ENCODE measurements at places on chromosomes 2 and 18.

GRCh38 chr18:24130494-24130893, 8.4 kb upstream of the CABYR start:
- DNase-seq, result no peak

DNA sequence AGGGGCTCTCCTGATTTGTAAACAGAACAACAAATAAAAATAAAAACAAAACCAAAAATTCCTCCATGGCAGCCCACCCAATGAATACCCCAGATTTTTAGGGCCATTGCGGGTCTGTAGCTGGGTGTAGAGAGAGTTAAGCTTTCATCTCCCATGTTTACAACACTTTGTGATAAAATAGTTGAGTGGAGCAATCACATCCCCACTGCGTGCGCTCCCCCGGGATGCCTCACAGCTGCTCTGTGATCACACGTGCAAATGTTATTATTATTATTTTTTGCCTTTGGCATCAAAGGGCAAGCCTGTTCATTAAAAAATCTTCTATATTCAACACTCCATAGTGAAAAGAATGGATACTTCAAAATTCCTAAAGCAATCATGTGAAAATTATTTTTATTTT, 118.0 kb downstream of the MBP start:
- DNase-seq, result no peak

DNA sequence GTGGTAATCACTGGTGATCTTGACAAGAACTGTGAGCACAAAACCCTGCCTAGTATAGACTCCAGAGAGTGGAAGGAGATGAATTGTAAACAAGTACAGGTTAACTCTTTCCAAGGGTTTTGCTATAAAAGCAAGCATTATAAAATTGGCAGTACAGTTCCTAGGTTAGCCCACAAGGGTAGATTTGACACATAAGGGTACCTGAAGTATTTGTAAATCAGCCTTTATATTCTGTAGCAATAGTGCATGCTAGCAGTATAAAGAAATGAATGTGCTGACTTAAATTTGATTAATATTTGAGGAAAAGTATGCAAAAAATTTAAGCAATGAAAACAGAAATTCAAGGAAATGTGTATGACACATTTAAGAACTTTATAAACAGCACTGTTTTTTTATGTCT, 42.4 kb downstream of the SP3 start:
- no peak for DNase-seq

DNA sequence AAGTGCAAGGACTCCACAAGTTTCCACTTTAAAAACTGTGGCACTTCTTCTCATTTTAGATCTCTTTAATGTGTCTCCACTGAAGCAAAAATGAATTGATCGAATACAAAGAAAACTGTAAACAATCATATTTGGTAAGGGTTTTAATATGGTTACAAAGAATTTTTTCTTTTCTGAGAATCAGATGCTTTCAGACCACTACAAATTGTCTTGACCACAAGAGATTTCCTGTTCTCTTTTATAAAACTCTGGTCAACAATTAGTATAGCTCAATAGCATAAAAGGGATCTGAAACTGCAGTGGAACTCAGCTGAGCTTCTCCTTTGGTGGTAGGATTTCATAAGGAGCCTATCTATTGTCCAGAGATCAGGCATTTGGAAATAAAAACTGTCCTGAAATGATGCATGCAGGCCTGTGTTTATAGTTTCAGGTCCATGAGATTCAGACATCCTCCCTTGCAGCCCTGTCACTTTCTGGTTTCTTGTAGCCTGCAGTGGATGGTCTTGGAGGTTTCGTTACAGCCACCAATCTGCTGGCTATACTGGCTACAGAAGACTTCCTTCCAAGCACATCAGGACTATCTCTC, 120.0 kb downstream of the DOCK10 start:
- no peak for DNase-seq

DNA sequence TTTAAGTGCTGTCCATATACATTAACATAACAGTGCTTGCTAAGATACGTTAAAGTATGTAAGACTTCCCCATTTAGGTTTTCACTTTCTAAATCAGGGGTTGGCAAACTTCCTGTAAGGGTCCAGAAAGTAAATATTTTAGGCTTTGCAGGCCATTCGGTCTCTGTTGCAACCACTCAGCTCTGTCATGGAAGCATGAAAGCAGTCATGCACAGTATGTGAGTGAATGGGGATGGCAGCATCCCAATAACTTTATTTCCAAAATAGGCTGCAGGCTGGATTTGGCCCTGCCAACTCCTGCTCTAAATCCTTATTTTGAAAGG, 128.7 kb downstream of the PLA2R1 start:
- no peak for DNase-seq

DNA sequence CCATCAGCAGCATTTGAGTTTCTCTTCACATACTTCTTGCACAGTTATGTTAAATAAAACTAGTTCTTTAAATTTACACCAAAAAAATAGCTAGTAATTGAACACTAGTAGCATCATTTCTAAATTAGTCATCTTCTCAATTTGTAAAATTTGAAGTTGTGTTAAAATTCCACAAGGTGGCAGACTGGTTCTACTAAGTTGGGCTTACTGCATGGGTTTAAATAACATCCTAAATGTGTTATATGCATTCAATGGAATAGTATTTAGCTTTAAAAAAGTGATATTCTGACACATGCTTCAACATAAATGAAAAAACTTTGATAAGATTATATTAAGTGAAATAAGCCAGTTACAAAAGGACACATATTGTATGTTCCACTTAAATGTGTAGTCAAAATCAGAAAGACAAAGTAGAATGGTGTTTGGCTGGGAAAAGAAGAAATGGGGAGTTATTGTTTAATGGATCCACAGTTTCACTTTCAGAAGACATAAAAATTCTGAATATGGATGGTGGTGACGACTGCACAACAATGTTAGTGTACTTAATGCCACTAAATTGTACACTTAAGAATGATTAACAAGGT, 28.7 kb upstream of the RPRD1A start:
- DNase-seq, result peak; percentile 60

GRCh38 chr2:60961457-60961856, 56.1 kb upstream of the PEX13 start:
- DNase-seq, result no peak

DNA sequence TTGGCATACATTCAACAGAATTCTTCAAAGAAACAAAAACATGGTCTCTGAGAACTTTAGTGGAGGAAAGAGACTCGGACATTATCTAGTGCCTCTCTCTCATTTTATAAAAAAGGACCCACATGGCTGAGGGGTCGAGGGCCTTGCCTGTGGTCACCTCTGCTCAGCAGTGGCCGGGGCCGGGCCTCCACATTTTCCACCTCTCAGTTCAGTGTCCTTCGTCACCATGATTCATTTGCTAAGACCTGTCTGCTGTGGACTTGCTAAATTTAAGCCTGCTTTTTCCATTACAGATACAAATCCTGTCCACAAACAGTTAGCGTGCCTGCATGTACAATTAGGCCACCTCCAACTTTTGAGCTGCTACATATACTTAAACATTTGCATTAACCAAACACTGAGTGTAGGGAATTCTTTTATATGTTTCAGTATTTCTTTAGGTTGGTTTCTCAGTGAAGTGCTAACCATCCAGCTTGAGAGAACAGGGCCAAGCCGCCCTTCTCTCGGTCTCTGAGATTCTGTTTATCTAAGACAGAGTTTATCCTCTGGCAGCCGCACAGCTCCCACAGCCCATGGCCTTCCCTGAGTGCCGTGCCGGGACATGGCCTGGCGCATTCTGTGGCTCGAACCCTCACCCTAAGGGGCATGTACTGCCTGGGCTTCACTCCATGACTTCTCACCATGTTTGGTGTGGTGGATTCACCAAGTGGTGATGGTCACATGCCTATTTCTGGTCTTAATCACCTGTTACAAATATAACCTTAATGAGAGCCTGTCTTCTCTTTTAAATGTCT, 46.2 kb downstream of the COA5 start:
- no peak for DNase-seq

DNA sequence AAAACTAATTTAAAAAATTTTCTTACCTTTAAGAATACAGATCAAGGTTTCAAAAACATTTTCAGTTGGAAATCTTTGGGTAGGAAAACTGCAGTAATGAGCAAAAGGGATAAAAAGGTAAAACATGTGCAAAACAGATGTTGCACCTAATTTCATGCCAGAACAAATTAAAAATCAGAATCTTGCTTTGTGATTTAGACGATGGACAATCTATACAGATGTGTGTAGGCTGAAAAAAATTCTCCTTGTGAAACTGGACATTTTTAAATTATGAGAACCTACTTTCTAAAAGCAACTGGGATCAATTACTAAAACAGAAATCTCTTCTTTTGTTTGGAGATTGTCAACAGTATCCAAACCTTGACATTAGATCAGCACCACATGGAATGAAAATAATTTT, 183.2 kb upstream of the ITGA4 start:
- DNase-seq, result no peak

GRCh38 chr18:25678221-25678620, 326.3 kb upstream of the ZNF521 start:
- no peak for DNase-seq

DNA sequence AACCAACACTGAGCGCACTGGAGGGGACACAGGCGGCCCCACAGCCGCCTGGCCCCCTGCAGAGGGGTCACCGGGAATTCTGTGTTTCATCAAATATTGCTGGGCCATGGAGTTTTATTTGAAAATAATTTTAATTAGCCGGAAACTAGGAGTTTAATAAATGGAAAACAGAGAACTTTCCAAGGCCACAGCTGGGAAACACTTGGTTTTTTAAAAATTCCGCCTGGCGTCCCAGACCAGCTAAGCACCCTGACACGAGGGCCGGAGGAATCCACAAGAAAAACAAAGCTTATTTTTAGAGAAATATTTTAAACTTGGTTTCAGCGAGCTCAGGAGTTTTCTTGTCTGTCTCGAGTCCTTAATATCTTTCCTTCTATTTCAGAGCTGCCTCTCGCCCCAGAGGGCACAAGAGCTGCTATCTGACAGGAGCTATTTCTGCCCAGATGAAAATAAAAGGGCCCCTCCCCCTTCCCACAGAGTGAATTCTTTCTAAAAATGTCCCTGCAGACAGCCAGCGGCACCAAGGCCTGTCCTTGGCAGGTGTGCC, 8.2 kb downstream of the ZFP36L2 start:
- DNase-seq, result no peak

DNA sequence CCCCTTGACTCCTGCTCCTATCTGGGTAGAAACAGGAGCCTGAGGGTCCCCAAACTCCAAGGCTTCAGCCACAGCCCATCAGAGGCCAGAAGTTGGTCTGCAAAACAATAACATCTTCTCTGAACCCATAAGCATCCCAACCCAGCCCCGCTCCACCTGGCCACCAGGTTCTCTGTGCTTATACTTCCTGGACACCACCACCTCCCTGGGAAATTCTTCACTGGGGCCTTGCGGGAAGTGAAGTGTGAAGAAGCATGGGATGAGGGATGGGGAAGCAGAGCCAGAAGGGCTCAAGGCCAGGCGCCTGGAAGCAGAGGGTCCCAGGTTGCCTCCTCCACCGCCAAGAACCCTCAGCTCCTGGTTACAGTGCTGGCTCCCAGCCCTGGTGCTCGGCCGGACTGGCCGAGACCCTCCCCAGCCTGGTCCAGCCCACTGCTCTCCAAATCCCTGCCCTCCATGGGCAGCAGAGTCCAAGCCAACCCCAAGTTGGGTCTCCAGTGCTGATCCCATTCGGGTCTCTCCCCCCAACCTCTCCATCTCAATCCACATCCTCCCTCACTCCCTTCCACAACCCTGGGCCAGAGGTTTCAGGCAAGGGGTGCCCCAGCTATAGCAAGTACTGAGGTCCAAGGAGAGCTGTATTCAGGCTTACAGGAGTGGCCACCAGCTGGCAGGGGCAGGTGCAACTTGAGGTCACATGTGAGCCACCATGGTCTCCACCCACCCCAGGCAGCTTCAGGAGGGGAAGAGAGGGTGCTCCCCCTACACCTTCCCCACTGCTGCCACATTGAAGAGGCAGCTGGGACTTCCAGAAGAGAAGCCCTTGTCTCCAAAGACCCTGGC, 60.7 kb downstream of the TNS1 start:
- no peak for DNase-seq

GRCh38 chr18:13730481-13730880, 4.0 kb downstream of the RNMT start:
- DNase-seq, result no peak

- DNase-seq, result no peak
Measured at GRCh38 chr2:119792907-119793312, 33.2 kb downstream of the PTPN4 start.

GRCh38 chr2:140624200-140624599, 1506.6 kb downstream of the LRP1B start:
- no peak for DNase-seq

DNA sequence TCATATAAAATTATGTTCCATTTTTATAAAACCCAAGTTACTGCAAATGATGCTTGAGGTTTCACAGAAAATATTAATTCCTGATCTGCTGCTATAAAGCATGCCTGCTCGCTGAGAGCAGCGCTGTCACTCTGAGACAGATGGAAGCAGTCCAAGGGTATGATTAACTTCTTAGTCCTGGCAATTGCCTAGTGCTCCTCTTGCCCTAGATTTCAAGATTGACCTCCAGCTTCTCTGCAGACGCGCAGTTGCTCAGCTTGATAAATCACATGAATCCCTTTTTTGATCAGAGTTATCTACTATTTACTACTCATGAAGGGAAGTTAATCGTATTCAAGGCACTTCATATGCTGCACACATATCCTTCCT, 154.6 kb upstream of the REV1 start:
- peak; percentile 81 for DNase-seq

- DNase-seq, result no peak
Measured at GRCh38 chr2:7071154-7071553, 153.9 kb downstream of the RNF144A start.

GRCh38 chr2:229922449-229923386, at the start of gene FBXO36:
Gene FBXO36 (plus strand): TSS chr2:229922503. CDS start chr2:229922514, 11 bp downstream.
- DNase-seq, result peak; percentile 88

- no peak for DNase-seq
Measured at GRCh38 chr2:169073963-169074751, 4.8 kb downstream of the DHRS9 start.

DNA sequence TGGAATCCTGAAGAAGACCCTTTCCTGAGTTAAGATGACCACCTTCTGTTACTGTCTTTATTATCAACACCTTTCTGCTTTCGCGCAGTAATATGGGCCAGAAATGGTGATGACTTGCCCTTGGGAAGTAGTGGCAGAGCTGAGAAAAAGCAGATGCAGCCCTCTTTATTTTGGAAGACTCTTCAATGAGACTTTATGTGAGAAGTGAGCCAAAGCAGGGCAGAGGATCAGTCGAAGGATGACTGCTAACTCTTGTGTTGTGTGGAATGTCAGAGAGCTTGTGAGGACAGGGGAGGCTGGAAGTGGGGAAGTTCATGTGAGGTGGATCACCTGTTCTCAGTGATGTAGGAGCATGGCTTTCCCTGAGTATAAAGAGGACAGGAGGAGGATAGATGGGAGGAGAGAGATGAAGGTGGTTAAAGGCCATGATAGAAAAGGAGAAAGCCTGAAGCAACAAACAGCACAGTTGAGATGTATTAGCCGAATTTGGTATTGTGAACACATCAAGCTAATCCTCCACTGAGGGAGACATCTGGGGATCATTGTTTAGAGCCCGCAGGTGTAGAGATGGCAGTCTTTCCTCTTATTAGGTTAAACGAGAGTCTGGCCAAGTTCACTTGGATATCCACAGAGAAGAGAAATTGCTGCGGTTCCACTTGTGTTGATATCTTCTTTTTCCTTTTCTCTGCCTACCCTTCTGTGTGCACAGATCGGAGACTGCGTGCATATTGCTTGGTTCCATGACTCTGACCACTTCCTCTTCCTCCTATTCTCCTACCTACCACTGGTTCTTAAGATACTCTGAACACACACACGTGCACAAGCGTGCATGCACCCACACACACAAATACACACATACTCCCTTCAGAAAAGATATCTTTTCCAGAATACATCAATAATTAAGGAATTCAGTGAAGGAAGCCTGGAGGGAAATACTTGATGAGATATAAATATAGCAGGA, 67.4 kb downstream of the SLC9A2 start:
- no peak for DNase-seq

GRCh38 chr18:10797896-10798295, 272.1 kb downstream of the NAPG start:
- DNase-seq, result no peak

Measured in NCI-H1694 treated with DMSO at 0.1 percent for 48 hours (cell line).